ENCODE measurements at places on chromosomes 12 and 14.

DNA sequence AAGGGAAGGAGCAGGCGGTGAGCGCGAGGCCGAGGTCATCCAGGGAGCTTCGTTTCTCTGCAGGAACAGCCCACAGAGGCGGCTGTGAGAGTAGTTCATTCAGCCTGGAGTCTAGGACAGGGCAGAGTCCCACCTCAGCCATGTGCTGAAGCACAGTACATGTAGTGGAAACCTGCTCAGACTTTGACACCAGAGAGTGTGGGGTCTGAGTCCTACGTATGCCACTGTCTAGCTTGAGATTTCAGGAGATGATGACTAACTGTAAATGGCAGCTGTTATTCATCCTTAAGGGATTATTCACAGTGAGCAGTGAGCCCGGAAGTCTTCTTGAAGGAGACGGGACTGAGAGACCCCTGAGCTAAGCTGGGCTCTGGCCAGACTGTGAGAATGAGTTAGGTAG, 938 bp upstream of the SLC6A13 start:
- DNase-seq, result no peak

DNA sequence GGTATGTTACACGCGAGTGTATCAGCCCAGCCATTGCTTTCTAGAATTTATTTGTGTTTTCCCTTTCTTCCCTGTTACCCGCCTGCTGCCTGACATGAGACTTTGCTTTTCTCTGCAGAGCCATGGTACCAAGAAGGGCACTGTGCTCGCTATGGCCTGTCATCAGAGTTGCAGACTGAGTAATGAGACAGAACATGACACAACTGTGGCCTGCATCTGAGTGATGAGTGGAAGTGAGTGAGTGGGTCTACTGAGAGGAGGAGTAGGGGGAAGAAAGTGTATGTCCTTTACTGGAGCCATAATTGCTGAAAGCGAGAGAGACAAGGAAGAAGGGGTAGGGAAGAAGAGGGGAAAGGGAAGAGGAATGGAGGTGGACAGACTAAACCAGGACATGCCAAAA, 2.9 kb downstream of the RILPL1 start:
- no peak for DNase-seq

DNA sequence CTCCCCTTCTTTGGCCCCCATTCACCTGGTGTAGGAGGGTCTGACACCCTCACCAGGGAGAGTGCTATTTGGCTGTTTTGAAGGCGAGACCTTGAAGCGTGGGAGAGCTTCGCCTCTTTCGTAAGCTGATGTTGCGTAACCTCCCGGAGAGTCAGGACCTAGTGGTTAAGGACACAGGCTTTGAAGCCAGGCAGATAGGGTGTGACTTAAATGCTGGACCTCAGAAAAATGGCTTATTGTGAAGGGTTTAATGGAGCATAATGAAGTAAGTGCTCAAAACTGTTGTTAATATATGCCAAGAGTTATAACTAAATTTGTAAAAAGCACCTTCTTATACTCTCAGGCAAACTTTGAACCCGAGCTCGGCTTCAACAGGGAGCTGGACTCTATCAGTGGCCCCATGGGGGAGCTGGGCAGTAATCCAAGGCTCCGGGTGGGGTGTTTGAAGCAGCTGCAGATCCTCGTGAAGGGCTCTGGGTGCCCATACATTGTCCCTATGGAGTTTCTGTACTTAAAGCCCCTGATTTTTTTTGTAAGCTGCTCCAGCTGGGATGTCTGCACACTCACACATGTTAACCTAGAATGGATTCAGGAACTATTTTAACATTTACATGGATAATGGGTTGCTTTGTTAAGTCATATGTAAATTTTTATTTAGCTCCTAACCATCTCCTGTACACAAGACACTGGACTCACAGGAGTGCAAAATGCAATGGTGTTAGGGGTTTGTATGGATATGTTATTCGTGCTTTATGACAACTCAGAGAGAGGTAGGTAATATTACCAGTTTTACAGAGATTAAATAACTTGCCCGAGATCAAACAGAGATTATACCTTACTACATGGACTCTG, 26.0 kb downstream of the PPFIBP1 start:
- DNase-seq, result no peak

- no peak for DNase-seq
Observed at GRCh38 chr12:124663206-124663605, 95.8 kb upstream of the NCOR2 start.

- DNase-seq, result peak; percentile 64
Observed at GRCh38 chr14:75303381-75303789, 24.8 kb downstream of the FOS start.

DNA sequence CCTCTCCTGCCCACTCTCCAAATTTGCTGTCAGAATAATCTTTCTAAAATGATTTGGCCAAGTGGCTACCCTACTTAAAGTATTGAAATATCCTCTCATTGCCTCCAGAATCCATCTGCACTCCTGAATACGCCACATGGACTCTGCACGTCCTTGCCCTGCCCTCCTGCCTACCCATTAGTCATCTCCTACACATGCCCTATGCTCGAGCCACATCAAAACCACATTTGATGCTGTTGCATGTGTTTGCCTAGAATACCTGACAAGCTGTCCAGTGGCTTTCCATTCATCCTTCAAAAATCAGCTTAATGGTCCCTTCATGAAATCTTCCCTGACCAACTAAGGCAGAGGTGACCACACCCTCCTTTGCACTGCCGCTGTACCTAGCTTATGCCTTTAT, 17.0 kb downstream of the VCPKMT start:
- no peak for DNase-seq

GRCh38 chr14:61503167-61503801, 181.9 kb downstream of the PRKCH start:
- peak; percentile 68 for DNase-seq

GRCh38 chr14:22233377-22233776, 355.6 kb downstream of the DAD1 start:
- no peak for DNase-seq

- no peak for DNase-seq
Observed at GRCh38 chr14:24679248-24679961, 45.4 kb upstream of the GZMB start.

Data from activated naive CD4-positive, alpha-beta T cell treated with Interleukin-2 at 50 U/mL for 16 hours (primary cell).